ENCODE measurements at places on chromosomes 16 and 17.

DNA sequence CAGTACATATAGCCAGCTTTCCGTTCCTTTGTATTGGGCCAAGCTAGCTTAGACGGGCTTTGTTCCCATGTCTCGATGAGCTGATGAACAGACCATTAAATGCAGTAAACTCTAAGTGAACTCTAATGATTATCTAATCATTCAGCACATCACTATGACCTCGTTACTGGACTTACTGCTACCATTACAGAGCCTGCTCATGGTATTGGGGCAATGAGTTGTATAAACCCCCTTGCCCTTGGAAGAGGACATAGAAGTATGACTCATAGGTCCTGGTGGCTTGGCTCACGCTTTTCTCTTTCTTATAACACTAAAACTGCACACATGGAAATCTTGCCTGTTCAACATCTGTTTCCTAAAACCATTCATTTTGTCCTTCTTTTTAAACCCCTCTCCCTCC is 93.6 kb upstream of the DYNLRB2 start:
- DNase-seq: no peak

- DNase-seq: no peak
These were observed 145.3 kb upstream of the PLCG2 start for GRCh38 chr16:81633680-81634379.

DNA sequence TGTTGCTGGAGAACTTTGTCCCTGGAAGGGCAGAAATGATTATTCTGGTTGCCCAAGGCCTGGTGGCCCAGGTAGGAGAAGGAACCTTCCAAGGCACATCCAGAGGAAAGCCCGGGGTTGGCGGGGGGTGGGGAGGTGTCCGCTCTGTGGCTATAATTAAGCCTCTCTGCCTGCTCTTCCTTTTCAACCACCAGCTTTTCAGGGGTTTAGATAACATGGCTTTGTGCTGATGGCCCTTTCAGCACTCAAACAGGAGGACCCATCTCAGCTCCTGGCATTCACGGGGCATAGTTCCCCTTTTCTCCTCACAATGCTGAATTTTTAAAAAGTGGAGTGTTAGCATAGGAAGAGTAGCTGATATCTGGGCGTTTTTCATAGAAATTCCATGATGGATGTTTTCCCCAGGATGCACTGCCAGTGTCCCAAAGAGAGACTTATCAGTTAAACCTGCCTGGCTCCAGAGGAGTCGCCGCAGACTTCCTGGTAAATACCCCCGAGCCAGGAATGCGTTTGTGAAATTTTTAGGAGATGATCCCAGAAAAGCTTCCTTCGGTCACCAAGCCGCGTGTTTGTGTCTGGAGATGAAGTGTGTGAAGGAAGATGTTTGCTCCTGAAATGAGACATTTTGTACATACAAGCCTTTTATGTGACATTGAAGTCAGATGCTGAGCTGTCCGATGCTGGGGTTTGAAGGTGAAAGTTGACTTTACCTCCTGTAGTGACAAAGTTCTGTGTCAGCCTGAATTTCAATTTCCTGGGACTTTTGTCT is 188.5 kb downstream of the MSI2 start:
- DNase-seq: no peak

GRCh38 chr16:16780588-16780987 is 401.6 kb downstream of the NPIPA7 start:
- DNase-seq: no peak

DNA sequence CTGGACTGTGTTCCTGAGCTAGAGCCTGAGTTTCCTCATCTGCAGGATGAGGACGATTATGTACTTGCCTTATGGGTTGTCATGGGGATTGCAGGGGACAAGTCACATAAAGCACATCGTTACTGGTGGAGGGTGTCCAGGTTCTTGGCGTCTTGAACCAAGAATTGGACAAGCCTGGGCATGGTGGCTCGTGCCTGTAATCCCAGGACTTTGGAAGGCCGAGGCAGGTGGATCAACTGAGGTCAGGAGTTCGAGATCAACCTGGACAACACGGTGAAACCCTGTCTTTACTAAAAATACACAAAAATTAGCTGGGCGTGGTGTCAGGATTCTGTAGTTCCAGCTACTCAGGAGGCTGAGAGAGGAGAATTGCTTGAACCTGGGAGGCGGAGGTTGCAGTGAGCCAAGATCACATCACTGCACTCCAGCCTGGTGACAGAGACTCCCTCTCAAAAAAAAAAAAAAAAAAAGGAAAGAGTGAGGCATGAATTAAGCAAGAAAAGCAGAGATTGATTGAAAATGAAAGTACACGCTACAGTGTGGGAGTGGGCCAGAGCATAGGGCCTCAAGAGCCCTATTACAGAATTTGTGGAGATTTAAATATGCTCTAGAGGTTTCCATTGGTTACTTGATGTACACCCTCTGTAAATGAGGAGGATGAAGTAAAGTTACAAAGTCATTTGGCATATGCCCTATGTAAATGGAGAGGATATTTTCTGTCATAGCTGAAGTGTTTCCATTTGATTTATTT is 30.7 kb downstream of the ADGRG5 start:
- DNase-seq: no peak

DNA sequence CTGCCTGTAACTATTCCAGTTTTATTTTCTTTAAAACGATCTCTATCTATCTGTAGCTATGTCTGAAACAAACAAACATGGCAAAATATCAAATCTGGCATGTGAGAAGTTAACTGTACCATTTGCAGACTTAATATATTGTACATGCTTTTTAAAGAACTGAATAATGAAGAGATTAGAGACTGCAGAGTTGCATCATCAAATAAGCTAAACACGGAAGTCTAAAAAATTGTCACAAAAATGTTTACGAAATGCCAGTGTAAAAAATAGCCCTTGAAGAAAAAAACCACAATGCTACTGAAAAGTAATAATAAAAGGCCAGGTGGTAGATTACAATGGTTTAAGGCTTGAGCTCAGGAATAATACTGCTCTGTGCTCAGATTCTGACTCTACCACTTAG is 43.1 kb downstream of the HS3ST3A1 start:
- no peak for DNase-seq

DNA sequence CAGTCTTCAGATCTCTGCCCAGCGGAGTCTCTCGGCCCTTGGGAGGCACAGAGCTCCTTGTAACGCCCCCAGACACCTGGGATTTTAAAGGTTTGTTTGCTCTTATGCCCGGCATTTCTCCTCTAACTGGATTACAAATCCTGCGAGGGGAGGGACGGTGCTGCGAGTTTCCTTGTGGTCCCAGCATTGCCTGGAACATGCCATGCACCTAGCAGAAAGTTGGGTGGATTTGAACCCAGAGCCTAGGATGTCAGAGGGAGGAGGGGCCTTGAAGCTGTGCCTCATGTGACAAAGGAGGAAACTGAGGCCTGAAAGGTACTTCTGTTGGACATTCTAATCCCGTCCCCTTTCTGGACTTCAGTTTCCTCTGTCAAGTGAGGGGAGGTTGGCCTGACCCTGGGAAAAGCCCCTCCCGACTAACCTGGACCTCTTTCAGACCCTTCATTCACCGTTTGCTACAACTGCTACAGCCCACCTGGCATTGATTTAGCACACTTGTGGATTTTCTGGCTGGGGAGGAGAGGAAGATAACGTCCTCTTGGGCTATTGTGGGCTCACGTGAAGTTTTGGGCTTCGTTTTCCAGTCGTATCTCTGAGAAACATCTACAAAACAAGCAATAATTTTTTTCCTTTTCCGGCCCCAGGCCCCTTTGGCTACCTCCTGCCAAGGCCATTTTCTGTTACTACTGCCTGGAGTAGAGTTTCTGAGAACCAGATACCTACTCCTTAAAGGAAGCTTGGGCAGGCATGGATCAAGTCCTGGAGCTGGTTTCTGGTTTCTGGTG is 30.9 kb downstream of the MRC2 start:
- DNase-seq: no peak

DNA sequence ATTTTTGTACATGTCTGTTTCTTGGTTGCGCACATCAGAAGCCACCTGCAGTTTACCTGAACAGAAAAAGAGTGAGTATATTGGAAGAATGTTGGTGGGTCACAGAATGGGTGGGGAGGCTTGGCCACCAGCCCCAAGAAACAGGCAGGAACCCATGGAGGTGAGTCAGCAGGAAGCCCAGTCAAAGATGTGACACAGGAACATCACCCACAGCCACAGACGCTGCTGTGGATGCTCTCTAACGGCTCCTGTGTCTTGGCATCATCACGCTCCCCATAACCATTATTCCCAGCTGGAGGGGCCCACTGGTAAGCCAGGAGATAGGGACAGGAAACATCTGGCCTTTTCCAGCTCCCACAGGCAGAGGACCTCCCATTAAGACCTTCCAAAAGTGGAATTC is 94.0 kb upstream of the WSB1 start:
- DNase-seq: no peak

All from foreskin melanocyte (primary cell).